ENCODE measurements at places on chromosomes 6 and 20. TPM values are rescaled to one million over a fixed set of nuclear protein-coding genes. Genes with fewer than 3 reads are reported as not detected.

DNA sequence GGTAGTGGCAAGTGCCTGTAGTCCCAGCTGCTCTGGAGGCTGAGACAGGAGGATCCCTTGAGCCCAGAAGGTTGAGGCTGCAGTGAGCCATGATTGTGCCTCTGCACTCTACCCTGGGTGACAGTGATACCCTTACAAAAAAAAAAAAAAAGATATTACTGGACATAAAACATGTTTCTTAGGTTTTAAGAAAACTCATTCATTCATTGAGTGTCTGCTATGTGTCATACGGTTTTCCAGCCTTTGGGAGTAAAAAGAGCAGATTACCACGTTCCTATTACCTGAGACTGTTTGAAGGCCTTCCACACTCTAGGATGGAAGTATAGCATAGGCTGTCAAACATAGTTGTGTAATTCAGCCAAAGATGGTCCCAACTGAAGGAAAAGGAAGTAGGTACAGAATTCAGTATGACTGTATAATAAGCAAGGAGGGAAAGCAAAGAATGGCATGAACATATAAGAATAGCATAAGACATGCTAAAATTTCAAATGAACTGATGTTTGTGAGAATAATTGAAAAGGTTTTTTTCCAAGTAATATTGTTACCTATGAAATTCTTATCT lies 22.0 kb downstream of the STXBP5 start:
- no peak for DNase-seq

DNA sequence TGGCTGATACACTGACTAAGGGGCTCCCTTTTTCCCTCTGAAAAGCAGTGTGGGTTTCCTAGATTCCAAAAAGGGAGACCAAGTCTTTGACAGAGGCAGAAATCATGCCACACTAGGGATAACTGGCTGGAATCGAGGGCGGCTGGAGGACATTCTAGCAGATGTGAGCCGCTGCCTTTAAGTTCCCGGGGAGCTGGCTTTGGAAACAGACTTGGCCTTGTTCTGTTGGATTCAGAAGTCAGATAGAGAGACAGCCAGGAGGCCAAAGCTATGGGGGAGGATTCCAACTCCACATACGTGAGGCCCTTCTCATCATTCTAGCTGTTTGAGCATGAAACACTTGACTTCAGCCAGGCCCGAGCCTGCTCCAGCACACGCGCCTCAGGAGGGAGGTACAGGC lies 109.9 kb upstream of the FOXC1 start:
- no peak for DNase-seq

- no peak for DNase-seq
Observed at GRCh38 chr6:159450815-159451465, 242.1 kb downstream of the SOD2 start.

DNA sequence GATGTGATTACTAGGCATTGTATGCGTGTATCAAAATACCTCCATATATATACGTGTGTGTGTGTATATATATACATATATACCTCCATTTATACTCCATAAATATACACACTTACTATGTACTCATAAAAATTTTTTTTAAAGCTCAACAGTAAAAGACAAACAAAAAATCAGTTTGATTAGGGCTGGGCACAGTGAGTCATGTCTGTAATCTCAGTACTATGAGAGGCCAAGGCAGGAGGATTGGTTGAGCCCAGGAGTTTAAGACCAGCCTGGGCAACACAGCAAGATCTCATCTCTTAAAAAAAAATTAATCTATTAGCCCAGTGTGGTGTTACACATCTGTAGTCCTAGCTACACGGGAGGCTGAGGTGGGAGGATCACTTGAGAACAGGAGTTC lies 24.6 kb downstream of the PDSS2 start:
- DNase-seq = no peak

- DNase-seq = no peak
Observed at GRCh38 chr20:56625837-56626236, 3.3 kb upstream of the TFAP2C start.

Gene LY6G5B
- total RNA-seq = 21.3 TPM

Gene CLDN20
- not detected for total RNA-seq

Data from H9 (cell line).